Stimulated activated naive CD4-positive, alpha-beta T cell (primary cell): ENCODE measurements at places on chromosomes 6 and 20.

DNA sequence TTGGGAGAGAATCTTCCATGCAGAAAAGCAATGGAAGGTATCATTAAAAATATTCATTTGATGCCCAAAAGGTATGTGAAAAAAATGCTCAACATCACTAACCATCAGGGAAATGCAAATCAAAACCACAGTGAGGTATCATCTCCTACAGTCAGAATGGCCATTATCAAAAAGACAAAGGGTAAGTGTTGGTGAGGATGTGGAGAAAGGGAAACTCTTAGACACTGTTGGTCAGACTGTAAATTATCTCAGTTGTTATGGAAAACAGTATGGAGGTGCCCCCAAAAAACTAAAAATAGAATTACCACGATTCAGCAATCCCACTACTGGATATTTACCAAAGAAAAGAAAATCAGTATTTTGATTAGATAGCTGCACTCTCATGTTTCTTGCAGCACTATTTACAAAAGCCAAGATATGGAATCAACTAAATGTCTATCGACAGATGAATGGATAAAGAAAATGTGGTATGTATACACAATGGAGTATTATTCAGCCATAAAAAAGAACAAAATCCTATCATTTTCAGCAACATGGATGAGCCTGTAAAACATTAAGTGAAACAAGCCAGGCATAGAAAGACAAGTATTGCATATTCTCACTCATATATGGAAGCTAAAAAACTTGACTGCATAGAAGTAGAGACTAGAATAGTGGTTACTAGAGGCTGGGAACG, 84.0 kb downstream of the DTNBP1 start:
- DNase-seq, result no peak

DNA sequence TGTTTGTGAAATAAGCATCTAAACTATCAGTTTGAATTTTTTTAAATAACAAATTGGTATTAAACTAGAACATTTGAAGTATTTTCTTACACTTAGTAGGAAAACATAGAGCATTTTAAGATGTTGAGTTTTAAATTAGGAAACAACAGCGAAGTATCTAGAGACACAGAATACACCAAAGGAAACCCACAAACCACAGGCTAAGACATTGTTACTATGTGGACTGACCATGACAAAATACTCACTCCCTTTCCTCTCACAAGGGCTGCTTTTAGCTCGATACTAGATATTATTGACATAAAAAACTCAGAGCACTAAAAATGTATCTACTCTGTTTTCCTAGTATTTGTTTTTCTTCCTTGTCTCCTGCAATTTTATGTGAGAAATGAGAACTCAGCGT, 266.0 kb upstream of the CITED2 start:
- DNase-seq, result no peak

- no peak for DNase-seq
Measured at GRCh38 chr6:136553166-136553787, 3.1 kb upstream of the MAP7 start.

GRCh38 chr6:36984581-36985416, 1.2 kb downstream of the MTCH1 start:
- peak; percentile 40 for DNase-seq

GRCh38 chr6:14596410-14596809, 478.8 kb downstream of the CD83 start:
- no peak for DNase-seq
